Fibroblast of pulmonary artery (primary cell): ENCODE measurements at places on chromosomes 11 and 22.
A peak's percentile ranks its signal among the peaks of the same experiment; 100 is the strongest.

GRCh38 chr11:111520560-111520959 lies 6.0 kb downstream of the HOATZ start:
- peak; percentile 40 for DNase-seq

GRCh38 chr11:125402435-125402834 lies 93.6 kb downstream of the FEZ1 start:
- peak; percentile 51 for DNase-seq

- DNase-seq = no peak
Measured at GRCh38 chr22:37205046-37205445, 7.2 kb downstream of the SSTR3 start.

GRCh38 chr22:42939941-42940653 lies 74.9 kb downstream of the PACSIN2 start:
- peak; percentile 80 for DNase-seq

- no peak for DNase-seq
Measured at GRCh38 chr22:49322861-49323622, 504.6 kb downstream of the BRD1 start.

- peak; percentile 67 for DNase-seq
Measured at GRCh38 chr22:37079668-37080171, 28.2 kb downstream of the KCTD17 start.

- DNase-seq = no peak
Measured at GRCh38 chr11:2732261-2732939, 32.6 kb upstream of the KCNQ1OT1 start.

GRCh38 chr11:11826260-11826659 lies 15.5 kb upstream of the USP47 start:
- DNase-seq = no peak

- no peak for DNase-seq
Measured at GRCh38 chr22:37245740-37246139, 1.7 kb upstream of the RAC2 start.

- no peak for DNase-seq
Measured at GRCh38 chr11:112858289-112859023, 102.8 kb upstream of the NCAM1 start.

DNA sequence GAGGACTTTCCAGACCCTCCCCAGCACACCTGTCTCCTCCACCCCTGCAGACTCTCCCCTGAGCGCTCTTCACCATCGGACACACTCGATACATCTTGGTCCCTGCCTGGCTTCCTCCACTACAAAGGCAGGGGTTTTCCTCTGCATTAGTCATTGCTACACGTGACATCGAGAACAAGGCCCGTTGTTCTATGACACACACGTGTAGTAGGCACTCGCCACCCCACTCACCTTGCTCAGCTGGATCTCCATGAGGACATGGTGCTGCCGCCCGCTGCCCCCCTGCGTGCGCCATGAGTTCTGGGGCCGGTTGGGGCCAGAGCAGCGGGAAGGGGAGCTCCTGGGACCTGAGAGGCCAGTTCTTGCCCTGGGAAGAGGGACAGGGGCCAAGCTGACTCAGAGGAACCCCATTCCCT lies 16.7 kb downstream of the ATG2A start:
- DNase-seq = no peak

- no peak for DNase-seq
Measured at GRCh38 chr11:71184421-71185210, 67.8 kb downstream of the SHANK2 start.

- peak; percentile 94 for DNase-seq
Measured at GRCh38 chr11:12086271-12087074, 23.9 kb upstream of the MICAL2 start.

- no peak for DNase-seq
Measured at GRCh38 chr11:70220136-70220535, 17.0 kb downstream of the FADD start.
